ENCODE measurements at places on chromosomes 13 and 19. TPM values are rescaled to one million over a fixed set of nuclear protein-coding genes. Genes with fewer than 3 reads are reported as not detected.

The PCDH8 gene
- polyA plus RNA-seq: not detected

The RNU6-9 gene
- not detected for polyA plus RNA-seq

The KLHL26 gene
- not detected for polyA plus RNA-seq

The LRCH1 gene
- polyA plus RNA-seq: 12.3 TPM

The SHD gene
- polyA plus RNA-seq: not detected

The ADAMTSL5 gene
- polyA plus RNA-seq: not detected

The PTGIR gene
- 1.9 TPM for polyA plus RNA-seq

The APOE gene
- not detected for polyA plus RNA-seq

DNA sequence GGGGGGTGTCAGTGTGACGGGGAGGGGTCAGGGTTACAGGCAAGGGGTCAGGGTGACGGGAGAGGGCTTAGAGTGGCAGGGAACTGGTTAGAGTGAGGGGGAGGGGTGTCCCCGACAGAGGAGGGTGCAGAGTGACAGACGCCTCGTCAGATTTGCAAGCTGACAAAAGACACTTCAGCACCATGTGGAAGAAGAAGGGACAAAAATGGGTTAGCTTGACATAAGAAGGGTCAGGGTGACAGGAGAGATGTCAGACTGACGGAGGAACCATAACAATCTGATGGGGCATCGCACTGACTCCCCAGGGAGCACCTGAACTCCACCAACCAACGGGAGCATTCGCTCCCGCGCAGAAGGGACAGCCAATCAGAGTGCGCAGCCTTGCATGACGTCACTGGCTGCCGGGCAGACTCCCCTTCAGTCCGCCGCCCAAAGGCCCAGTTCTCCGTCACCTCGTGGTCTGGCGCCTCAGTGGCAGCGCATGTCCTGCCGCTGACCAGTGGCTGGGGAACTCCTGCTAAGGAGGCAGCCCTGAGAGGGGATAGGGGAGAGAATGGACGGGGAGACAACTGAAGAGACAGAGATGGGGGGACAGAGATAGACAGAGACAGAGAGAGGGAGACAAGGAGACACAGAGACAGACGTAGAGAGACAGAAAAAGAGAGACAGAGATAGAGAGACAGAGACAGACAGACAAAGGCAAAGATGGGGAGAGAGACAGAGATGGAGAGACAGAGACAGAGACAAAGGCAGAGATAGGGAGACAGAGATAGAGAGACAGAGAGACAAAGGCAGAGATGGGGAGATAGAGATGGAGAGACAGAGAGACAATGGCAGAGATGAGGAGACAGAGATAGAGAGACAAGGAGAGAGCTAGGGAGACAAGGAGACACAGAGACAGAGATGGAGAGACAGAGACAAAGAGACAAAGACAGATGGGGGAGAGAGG, 30.2 kb downstream of the C19orf81 start:
- peak; percentile 85 for DNase-seq

- DNase-seq: no peak
Observed at GRCh38 chr19:27679399-27679798, 1533.6 kb downstream of the UQCRFS1 start.

GRCh38 chr13:97373787-97374186, 60.2 kb upstream of the RAP2A start:
- DNase-seq: no peak

DNA sequence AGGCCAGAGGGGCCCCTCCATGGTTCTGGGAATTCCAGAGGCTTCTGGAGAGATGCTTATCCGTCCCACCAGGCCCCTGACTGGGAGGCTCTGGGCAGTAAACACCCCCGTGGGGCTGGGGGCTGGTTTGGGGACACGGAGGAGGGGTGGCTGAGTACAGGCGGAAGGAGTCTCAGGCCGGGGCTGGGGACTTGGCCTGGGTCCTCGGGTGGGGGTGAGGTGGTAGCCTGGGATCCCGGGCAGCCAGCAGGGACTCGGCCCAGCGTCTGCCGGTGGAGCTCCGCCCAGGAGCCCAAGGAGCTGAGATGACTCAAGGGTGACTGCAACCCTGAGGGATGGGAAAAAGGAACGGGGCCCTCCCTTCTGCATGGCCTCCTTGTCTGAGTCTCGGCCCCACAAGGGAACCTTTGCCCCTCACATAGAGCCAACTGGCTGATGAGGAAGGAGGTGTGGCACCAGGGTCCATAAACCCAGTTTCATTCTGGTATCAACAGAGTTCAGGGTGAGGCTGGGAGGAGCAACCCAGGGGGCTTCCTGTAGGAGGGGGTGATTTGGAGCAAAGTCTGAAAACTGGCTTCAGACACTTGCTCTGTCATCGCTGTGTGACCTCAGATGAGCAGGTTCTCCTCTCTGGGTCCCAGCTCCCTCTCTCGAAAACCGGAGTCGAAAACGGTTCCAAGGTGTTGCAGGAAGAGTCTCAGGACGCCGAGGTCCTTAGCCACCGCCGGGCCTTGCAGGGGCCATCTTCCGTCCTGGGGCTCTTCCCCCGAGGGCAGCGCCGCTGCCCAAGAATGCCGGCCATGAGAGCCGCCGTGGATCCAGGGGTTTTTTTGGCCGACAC, 809 bp downstream of the MISP start:
- no peak for DNase-seq

DNA sequence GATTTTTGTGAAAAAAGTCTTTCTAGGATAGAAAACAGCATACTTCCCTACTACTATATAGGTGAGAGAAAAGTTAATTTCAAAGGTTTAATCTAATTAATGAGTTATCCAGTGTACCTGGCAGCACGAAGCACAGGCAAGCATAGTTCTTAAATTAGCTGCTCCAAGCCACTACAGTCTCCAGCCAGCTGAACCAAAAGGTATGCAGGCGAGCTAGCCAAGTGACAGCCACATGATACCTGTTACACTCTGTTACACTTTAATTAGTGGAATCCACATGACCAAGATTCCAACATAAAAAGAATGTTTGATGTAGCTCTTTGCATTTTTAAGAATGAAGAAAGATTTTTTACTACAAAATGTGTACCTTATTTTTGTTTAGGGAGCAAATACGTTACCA, 15.5 kb downstream of the SLC25A30 start:
- no peak for DNase-seq

DNA sequence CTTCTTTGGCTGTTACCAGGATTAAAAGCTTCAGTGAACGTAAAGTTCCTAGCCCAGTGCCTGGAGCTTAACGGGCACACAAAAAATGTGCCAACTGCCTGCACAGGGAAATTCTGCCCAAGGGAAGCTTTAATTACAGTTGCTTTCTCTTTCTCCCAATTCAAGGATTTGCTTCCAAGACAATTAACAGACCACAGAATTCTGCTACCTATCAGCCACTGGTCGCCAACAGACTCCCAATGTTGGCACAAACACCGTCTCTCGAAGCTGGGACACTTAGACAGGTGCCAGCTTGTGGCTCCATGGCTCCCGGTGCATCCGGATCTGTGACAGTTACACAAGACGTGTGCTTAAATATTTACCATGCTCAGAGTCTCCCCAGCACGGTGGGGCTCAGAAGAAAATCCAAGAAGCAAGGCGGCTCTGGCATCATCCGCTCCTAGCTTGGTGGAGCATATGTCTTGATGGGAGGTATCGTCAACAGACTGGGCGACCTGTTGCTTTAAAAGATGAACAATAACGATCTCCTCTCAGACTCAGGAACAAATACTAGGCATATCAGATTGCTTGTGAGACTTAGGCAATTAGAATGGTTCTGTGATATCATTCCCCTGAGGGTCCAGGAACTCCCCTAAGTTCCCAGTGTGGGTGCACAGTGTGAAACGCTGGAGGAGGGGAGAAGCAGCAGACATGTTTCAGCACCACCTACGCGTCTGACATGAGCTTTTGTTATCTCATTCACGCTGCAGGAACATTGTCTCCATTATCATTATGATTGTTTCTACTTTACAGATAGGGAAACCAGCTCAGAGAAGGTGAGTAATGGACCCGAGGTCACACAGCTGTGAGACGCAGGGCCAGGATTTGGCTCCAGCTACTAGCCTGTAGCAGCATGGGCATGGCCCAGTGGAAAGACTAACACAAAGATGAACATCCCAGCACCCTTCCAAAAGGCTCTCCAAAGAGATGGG, 61.6 kb downstream of the ALOX5AP start:
- DNase-seq: no peak

Measured in naive B cell (primary cell).